Omental fat pad (tissue), 4 donors: ENCODE measurements at places on chromosomes 7 and 10.

- no peak for DNase-seq
Measured at GRCh38 chr7:146008293-146008692, 108.3 kb upstream of the CNTNAP2 start.

DNA sequence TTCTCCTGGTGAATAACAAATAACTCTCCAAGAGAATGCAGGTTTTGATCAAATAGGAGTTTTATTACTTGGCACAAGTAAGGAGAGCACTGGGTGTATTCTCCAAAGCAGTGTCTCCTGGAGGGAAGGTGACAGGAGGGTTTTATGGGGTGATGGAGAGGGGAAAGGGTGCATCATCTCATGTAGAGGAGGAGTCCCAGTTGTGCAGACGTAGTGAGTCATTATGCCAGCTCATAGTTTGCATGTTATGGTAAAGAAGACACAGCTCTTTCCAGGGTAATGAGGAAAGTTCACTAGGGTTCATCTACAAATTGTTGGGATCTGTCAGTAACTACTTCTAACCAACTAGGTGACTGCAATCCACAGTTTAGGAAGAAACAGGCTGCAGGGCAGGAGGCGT, 347.9 kb upstream of the MEOX2 start:
- DNase-seq: no peak

- no peak for DNase-seq
Measured at GRCh38 chr7:101636822-101637623, 7.9 kb upstream of the MYL10 start.

- no peak for DNase-seq
Measured at GRCh38 chr7:123241809-123242208, 42.0 kb upstream of the SLC13A1 start.

DNA sequence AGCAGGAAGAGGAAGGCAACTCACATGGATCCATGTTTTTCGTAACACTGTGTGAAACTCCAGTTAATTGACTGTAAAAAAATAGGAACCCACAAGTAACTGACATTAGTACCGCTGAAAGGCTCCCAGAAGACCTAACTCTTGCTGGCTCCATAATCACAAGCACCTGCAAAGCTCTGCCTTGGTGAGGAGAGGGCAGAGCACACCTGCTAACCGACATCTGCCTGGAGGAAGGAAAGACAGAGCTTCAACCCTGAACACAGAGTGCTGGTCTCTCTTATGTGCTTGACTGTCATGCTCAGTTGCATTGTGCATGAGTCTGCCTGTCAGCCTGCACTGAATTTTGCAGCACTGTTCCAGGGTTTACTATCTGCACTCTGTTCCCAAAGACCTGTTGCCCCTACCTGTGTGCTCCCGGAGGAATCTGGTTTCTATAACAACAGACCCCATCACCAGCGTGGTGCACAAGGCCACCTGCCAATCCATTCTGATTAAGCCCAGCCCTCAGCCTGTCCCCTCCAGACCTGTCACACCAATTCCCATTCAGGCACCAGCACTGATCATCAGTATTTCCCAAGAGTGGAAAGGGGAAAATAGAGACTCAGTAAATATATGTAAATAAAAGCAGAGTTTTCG, 63.1 kb upstream of the ANKRD1 start:
- DNase-seq: no peak

GRCh38 chr7:30710669-30711068, 28.4 kb upstream of the CRHR2 start:
- no peak for DNase-seq

GRCh38 chr10:30495687-30496086, 61.7 kb downstream of the MAP3K8 start:
- DNase-seq: no peak

DNA sequence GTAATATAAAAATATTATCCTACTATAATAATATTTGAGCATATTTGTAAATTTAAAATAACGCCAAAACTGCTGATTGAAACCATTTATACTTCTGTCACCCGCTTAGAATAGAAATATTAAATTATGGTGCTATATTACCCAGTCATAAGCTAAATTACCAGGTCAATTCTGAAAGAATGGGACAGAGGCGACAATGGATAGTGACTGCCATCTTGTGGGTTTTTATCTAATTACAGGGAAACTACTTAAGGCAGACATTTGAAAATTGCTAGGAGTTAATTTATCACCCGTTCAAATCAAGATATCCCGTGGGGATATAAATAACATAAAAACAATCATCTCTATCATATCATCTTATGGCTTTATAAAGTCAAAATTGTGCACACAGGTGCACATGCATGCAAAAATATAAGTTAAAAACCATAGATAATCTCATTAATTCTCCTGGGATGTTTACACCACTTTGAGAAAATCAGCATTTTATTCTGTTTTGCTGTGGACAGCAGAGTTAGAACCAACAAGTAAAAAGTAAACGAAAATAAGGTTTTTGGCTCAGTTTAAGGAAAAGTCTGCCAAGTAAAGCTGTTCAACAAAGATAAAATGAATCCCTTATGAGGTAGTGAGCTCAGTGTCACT, 41.3 kb upstream of the HPSE2 start:
- DNase-seq: no peak

GRCh38 chr7:117588352-117588794, 108.5 kb downstream of the CFTR start:
- no peak for DNase-seq

GRCh38 chr7:22667562-22668239, 59.3 kb upstream of the IL6 start:
- no peak for DNase-seq

- DNase-seq: no peak
Measured at GRCh38 chr7:80619741-80620140, 18.7 kb upstream of the CD36 start.

GRCh38 chr7:34417781-34418180, 240.2 kb upstream of the NPSR1 start:
- no peak for DNase-seq

- DNase-seq: no peak
Measured at GRCh38 chr10:48517911-48518811, 86.7 kb downstream of the ARHGAP22 start.

- no peak for DNase-seq
Measured at GRCh38 chr7:157995815-157996214, 591.8 kb downstream of the PTPRN2 start.

DNA sequence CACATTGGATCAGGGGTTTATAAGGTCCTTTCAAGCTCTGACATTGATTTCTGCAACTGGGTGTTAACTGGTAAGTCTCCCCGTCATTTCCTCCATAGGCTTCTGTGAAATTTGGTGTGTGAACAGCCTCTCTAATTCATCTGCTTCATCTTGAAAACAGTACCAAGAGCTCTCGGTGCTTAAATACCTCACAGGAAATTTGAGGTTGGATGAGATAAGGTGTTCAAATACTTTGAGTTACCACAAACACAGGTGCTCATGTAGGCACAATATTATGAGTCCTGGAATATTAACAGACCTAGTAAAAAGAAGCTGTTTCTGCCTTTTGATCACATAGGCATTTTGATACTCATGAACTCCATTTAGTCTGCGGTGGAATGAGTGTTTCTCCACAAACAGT, 85.2 kb downstream of the RTKN2 start:
- DNase-seq: no peak

- DNase-seq: no peak
Measured at GRCh38 chr10:70267161-70267933, 16.5 kb downstream of the NPFFR1 start.

GRCh38 chr10:29328983-29329382, 40.1 kb downstream of the LYZL1 start:
- DNase-seq: no peak

DNA sequence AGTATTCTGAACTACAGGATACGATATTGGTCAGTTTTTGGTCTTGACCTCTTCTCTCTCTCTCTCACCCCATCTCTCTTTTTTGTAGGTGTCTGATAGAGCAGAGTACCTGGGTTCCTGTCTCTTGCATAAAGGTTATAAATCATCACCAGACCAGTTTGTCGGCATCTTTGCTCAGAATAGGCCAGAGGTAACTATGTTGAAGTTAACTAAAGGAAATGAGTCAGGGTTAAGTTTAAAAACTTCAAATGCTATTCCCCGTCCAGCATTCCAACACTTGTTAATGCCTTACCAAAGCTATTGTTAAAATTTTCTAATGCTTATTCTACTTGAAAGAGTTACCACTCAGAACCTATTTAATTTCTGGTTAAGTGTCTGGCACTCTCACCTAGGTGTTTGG, 30.7 kb downstream of the ACSL5 start:
- DNase-seq: no peak

- DNase-seq: no peak
Measured at GRCh38 chr10:86747796-86748581, 8.4 kb upstream of the BMPR1A start.

DNA sequence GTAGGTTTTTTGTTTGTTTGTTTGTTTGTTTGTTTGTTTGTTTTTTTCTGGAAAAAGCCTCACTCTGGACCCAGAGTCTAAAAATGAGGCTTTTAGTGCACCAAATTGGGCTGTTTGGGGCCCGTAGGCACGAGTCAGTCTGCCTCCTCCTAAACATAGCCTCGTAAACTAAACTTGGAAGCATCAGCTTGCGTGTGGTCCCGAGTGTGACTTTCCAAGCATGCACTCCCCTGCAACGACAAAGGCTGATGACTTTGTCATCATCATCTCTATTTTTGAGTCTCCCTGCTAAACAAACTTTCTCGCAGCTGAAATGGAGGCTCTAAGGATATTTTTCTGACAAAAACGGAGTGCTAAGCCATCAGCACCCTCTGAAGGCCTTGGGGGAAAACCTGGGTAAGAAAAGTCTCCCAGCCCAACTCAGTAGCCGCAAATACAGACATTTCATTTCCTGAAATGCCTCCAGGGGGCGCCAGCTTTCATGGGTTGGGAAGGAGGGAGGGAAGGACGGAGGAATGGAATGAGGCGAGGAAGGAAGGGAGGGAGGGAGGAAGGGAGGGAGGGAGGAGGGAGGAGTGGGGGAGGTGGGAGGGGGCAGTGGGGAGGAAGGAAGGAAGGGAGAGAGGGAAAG, 245.9 kb downstream of the KCNMA1 start:
- DNase-seq: peak; percentile 74

DNA sequence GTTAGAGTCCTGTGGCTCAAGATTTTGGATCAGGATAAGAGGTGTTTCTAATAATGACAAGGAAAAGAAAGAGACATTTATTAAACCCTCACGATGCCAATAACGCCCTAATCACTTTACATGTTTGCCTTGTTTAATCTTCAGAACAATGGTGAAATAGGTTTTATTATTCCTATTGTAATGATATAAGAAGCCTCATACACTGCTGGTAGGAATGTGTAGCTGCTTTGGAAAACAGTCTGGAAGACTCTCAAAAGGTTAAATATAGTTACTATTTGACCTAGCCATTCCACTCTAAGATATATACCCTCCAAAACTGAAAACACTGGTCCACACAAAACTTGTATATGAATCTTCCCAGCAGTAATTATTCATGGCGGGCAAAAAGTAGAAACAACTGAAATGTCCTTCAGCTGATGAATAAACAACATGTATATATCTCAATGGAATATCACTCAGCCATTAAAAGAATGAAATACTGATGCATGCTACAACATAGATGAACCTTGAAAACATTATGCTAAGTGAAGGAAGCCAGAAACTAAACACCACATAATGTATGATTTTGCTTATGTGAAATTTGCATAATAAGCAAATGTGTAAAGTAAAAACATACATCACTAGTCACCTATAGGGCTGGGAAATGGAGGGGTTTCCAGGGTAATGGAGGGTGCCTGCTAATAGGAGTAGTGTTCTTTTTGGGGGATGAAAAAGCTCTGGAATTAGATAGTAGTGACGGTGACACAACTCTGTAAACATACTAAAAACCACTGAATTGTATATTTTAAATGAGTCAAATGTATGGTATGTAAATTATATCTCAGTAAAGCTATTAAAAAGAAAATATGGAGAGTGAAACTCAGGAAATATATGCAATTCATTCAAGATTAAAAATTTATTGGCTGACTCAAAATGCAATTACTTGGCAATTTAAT, 76.9 kb upstream of the ANK3 start:
- no peak for DNase-seq

DNA sequence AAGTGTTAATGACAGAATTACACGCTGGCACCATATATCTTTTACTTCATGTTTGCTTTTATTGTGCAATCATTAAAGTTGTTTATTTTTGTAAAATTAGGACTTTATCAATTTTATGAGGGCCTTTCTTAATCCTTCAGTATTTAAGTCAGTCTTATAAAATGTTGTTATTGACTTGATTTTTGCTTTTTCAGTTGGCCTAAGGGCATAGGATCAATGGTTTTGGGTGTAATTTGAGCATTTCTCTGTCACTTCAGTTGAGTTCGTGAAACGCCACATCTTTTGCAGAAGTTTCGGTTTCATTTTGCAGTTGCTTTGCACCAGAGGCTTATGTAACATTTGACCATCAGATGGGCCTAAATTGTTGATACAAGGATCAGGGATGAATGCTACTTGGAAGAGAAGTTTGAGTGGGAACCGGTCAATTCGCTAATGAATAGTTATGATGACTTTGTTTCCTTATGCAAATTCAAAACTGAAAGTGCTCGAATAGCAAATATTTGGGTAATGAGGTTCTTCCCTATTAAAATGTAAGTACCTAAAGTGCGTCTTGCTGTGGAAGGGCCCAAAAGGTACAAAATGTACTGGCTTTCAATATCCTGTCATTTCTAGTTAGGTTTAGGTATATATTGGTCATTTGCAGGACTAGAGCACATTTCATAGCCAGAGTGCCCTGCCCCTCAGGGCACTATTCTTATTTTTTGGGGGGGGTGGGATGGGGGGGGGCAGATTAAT, 340.9 kb downstream of the LRMDA start:
- DNase-seq: no peak

DNA sequence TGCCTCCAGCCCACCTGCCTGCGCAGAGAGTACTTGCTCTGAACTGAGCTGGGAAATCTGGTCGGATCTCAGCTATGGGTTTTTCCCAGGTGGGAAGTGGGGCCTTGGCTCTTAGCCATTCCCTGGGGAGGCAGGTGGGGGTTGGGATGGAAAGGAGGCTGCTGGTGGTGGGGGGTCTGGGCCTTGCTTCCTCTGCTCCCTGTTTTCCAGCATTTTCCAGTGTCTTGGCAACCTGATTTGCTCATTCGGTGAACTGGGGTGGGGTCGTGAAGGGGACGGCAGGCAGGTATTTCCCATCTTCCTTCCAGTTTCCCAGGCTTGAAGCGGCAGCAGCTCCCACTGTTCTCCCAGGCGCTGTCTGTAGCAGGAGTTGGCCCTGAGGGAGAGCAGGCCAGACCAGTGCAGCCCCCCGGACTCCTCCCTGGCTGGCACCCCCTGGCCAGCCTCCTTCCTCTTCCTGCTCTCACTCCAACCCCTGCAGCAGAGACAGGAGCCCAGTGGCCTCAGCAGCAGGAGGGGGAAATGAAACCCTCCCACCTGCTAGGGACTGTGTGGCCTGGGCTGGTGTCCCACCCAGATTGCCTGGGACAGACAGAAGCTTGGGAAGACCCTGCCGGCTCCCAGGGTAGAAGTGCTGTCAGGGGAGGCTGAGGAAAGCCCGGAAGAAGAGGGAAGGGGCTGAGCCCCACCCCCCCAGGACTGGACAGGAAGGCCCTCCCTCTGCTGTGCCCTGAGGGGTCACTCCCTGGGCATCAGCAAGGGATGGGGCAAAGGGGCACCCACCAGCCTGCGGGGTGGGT, 6.6 kb downstream of the TRIM8 start:
- DNase-seq: no peak
